ENCODE measurements at places on chromosomes 4 and X.

GRCh38 chr4:43763029-43763610 lies 685.5 kb downstream of the KCTD8 start:
- no peak for DNase-seq

DNA sequence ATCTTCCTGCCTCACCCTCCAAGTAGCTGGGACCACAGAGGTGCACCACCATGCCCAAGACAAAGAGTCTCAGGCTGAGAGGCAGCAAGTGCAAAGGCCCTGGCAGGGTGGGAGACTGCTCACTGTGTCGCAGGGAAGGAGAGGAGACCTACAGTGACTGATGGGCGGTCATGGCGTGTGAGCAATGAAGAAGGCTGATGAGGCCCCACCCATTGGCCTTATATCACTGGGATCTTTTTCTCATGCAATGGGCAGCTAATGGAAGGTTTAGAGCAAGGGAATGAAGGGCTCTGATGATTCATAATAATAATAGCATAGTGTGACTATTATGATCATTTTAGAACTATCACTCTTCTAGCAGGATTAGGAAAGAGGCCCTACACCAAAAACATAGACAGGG lies 20.9 kb downstream of the FAM9C start:
- no peak for DNase-seq

DNA sequence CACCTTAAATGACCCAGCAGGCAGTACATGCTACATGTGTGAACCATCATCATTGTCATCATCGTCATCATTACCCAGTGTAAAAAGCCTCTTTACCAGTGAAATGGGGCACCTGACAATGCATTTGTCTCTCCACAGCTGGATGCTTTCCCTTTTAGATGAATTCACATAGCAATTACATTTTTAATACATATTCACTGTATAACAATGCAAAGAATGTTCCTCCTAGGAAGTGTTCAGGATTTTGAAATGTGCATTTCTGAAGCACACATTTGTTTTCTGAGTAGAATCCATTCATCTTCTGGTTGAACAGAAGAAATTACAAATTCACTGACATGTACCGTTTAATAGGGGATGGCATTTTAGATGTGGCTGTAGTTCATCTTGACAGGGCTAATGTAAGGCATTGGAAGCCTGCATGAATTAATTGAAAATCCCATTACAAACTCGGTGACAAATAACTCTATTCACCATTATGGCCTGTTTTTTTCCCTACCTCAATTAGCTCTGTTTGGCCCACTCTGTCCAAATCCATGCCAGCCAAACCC lies 111.1 kb downstream of the SH3RF1 start:
- DNase-seq = peak; percentile 79

DNA sequence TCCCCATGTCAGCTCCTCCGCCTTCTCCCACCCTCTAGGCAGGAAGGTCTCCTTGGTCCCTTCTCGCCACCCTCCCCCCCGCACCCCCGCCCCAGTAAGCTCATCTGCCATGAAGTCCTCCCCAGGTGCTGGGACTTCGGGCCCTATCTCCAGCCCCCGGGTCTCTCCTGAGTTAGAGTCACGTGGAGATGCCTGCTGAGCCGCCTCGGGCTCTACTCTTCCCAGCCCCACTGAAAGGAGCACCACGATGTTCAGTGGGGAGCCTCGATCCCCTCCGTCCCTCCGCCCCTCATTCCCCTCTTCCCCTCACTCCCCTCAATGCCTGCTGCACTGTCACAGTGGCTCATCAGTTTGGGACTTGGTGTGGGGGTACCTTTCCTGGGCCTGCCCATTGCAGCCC lies 3.9 kb downstream of the HTRA3 start:
- DNase-seq = no peak

DNA sequence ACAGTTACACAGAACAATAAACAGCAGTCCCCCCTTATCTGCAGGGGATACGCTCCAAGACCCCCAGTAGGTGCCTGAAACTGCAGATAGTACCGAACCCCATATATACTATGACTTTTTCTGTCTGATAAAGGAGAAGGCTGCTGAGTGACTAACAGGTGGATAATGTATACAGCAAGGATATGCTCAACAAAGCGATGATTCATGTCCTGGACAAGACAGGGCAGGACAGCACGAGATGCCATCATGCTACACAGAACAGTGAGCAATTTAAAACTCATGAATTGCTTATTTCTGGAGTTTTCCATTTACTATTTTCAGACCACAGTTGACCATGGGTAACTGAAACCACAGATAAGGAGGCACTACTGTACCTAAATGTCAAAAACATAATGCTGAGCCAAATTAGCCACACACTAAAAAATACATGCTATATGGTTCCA lies 76.1 kb downstream of the MANBA start:
- DNase-seq = peak; percentile 73

- peak; percentile 47 for DNase-seq
Measured at GRCh38 chrX:14030174-14030530, 460 bp upstream of the GEMIN8 start.

DNA sequence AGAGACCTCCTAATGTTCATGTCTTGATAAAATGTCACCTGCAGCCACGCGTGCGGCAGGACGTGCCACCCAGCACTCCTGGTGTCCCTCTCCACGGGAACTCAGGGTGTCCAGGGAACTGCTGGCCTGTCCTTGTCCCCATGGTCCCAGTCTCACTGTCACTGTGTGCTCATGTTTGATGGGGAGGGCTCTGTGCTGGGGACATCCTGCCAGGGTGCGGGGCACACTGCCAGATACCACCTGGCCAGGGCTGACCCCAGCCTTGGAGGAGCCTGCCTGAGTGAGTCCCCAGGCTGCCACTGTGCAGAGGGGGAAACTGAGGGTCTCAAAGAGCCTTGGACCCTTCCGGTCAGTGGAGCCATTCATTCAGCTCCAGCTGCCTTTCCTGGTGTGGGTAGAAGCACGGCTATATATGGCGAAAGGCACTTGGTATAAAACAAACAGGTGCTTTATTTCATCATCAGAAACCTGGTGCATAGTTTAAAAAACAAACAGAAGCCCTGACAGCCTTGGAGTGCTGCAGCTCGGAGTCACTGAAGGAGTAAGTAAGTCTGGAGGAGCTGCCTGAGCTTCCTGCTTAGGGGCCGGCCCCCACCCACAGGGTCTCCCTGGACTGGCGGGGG lies 33.0 kb downstream of the NOP14 start:
- DNase-seq = no peak

- DNase-seq = no peak
Measured at GRCh38 chr4:30450474-30450873, 269.7 kb upstream of the PCDH7 start.

GRCh38 chrX:110046971-110047370 lies 44.1 kb downstream of the TMEM164 start:
- no peak for DNase-seq

DNA sequence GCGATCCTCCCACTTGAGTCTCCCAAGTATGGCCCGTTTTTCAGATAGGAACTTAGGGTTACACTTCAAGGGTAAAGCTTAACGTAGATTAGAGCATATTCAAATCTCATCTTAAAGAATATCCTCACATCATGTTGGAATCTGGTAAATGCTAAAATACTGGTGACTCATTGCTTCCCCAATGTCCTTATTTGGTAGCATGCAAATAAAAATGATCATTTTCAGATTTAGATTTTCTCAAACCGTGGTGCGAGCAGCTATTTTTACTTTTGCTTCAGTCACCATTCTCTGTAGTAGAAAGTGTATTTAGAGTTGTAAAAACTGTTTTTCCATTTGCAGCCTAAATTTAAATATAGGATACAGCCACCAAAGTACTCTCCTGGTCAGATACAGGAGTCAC lies 101.5 kb upstream of the MAML3 start:
- DNase-seq = peak; percentile 45

DNA sequence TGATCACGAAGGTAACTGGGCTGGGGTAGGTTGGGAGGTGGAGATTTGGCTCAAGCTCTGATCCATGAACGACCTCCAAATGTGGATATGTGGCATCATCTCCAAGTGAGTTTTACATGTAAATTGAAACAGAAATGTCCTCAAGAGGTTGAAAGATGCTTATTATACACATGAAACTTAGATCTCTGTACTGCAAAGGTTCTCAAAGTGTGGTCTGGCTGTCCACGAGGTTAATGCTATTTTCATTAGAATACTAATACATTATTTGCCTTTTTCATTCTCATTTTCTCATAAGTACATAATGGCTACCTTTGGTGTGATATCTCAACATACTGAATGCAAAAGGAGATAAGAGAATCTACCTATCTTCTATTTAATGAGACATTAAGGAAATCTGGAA lies 198.2 kb downstream of the RASL11B start:
- no peak for DNase-seq

DNA sequence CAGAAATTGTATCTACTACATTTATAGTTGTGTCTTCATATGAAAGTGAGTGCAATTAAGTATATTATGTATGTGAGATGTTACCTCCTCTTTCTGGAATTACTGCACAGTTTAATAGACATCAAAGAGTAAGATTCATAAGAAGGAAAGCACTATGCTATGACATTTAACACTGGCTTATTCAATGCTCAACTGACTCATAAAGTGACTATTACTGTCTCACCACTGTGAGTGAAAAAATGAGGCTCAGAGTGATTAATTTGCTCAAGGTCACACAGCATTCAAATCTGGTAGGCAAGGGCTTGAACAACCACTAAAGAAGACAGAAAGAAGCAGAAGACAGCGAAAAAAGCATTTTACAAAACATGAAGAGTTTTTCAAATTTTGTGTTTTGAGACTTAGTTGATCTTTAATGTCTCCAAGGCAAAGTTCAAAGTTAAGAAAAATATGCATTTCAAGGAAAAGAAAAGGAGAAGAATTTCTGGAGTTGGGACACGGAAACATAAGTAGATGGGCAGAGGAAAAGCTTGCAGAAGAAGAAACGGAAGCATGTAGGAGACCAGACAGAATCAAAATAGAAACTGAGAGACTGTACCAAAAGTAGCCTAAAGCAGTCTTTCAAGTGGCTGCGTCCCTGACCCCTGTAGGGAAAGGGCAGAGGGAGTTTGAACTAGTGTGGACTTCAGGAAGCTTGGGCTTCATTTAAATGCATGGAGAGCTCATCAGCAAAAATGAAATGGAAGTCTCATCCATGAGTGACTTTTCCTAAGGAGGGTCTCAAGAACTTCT lies 66.3 kb downstream of the KCNIP4 start:
- peak; percentile 60 for DNase-seq

DNA sequence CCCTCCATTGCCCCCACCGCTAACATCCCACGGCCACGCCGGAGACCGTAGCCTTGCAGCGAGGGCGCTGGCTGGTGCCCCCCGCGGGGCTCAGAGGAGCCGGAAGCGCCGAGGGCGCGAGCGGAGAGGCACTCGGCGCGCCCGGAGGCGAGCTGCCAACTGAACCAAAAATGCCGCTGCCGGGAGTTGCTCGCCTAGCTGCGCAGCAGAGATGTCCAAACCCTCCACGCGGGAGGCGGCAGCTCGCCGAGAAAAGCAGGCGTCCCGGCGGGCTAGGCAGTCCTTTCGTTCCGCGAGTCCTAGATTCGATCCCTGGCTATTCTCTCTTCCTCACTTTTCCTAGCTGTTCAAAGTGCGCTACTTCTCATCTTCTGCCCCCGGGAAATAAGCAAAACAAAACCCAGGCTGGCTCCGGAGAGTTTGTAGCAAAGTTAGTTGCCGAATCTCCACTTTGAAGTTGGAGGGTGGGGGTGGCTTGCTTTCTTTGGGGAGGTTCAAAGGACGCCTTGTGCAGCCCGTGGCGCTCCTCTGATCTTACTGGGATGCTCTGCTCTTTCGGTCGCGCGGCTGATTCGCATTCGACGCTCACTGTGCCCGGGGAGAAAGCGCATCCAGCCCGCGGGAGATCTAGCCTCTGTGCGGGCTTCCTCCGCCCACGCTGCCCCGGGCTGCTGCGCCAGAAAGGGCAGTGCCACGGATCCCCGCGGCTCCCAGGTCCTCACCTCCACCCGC lies 723 bp downstream of the NKX6-1 start:
- DNase-seq = no peak

DNA sequence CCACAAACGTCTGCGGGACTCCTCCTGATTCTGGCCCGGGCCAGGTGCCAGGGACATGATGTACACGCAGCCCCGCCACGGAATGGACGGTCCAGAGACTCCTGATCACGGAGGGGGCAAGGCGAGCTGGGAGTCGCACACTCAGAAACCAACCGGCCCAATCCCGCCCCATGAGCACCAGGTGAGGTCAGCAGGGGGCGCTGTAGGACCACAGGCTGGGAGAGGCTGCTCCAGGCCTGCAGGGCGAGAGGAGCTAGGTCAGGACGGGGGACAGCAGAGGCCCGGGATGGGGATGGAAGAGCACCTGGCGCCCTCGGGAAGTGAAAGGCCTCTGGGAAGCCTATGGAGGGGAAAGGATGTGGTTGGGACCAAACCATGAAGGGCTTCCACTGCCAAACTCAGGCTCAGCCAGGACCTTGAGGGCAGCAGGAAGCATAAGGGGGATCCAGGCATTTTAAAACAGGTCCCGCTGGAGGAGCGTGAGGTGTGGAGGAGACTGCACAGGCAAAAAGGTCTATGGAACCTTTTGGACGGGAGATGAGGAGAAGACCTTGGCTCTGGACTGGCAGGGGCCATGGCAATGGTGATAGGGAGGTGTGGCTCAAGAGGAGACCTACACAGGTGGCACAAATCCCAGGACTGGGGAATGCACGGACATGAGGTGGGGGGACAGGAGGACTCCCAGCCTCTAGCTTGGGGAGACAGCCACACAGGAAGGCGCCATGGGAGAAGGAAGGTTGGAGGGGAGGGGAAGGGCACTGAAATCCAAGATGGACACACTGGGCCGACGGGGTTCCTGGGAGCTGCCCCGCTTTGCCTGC lies 79.2 kb downstream of the MTMR1 start:
- DNase-seq = peak; percentile 37

DNA sequence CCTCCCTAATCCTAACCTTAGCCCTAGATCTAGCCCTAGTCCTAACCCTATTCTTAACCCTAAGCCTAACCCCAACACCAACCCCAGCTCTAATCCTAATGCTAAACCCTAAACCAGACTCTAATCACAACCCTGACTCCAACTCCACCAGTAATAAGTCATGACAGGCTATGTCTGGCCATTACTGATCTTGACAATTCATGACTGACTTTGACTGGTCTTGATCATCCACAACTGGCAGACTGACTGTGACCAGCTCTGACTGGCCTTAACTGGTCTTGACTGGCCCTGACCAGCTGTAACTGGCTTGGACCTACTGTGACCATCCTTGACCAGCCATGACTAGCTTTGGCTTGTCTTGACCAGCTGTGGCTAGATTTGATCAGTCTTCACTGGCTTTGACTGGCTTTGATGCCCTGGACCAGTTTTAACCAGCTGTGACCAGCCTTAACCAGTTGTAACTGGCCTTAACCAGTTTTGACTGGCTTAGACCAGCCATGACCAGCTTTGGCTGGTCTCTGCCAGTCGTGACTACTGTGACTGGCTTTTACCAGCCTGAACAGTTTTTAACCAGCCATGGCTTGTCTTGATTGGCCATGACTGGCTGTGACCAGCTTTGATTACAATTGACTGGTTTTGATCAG lies 68.4 kb downstream of the RLIM start:
- DNase-seq = no peak

DNA sequence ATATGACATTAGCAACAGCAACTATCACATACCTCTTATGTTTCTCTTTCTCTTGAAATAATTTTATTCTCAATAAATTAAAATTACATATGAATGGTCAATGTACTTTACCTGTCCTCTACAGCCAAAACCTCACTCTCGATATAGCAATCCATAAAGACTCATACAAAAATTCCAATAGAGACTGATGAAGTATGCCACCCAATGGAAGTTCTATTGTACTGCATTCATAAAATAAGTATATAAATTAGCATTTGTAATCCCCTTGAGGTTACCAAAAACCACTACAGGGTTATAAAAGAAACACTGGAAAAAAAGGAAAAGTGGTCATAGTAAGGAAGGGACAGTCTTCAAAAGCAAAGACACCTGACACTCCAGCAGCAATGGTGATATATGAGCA lies 32.8 kb downstream of the CLDN2 start:
- DNase-seq = peak; percentile 6

- DNase-seq = no peak
Measured at GRCh38 chr4:113524096-113524495, 237.4 kb downstream of the CAMK2D start.

Measured in HCEC 1CT (cell line).